ENCODE measurements at places on chromosomes 1 and 21.

- DNase-seq: no peak
Measured at GRCh38 chr1:197954718-197955418, 37.7 kb downstream of the LHX9 start.

DNA sequence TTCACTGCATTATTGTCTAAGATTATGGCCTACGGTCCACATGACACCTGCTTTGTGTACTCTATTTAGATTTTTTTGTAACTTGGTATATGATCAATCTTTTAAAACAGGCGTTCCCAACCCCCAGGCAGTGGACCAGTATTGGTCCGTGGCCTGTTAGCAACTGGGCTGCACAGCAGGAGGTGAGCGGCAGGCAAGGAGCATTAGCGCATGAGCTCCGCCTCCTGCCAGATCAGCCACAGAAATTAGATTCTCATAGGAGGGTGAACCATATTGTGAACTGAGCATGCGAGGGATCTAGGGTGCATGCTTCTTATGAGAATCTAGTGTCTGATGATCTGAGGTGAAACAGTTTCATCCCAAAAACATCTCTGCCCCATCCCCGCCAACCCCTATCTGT lies 228.4 kb upstream of the NR5A2 start:
- DNase-seq: peak; percentile 54

GRCh38 chr21:42843056-42843455 lies 36.3 kb downstream of the WDR4 start:
- no peak for DNase-seq

DNA sequence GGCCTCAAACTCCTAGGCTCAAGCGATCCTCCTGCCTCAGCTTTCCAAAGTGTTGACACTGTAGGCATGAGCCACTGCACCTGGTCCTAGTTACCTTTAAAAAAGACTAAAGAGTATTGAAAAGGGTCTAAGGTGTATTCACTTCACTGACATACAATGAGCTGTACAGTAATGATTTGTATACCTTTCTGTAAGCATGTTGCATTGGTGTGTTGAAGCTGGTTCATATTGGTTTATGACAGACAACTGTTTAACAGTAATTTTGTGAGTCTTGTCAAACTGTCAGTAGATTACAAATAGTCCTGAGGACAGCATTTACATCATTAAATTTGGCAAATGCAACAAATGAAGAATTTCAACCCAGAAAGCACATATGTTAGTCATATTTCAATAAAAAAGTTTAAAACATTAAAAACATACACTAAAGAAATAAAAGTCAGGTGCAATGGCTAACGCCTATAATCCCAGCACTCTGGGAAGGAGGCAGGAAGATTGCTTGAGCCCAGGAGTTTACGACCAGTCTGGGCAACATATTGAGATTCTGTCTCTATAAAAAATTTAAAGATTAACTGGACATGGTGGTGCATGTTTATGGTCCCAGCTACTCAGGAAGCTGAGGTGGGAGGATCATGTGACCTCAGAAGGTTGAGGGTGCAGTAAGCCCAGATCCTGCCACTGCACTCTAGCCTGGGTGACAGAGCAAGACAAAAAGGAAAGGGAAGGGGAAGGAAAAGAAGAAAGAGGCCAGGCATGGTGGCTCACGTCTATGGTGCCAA lies 88.3 kb upstream of the HP1BP3 start:
- no peak for DNase-seq

- DNase-seq: peak; percentile 46
Measured at GRCh38 chr1:89149229-89149628, 23.3 kb upstream of the GBP2 start.

DNA sequence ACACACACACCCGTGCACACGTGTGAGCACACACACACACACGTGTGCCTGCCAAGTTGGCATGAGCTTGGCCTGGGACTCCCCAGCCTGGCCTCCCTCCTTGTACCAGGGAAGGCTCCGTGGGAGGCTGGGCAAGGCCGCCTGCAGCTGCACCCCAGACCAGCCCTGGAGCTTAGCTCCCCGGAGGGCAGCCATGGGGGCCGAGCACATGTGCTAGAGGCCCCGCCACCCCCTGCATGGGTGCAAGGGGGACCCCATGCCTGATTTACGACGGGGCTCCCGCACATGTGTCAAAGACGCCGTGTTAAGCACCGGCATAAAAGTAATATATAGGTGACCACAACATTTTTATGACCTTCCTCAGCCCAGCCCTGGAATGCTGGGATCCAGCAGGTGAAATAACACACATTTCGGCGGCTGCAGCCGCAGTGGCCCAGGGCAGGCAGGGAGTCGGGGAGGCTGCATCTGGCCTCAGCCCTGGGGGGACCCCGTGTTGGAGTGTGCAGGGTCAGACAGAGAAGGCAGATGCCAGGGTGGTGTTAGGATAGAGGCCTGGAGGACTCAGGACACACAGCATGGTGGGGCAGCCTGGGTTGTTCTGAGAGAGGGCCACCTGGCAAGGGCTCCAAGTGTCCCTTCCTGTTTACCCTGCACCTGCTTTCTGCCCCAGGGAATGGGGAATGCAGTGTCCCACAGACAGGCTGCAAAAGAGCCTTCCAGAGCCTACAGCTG lies 56.3 kb downstream of the WNT9A start:
- peak; percentile 10 for DNase-seq

DNA sequence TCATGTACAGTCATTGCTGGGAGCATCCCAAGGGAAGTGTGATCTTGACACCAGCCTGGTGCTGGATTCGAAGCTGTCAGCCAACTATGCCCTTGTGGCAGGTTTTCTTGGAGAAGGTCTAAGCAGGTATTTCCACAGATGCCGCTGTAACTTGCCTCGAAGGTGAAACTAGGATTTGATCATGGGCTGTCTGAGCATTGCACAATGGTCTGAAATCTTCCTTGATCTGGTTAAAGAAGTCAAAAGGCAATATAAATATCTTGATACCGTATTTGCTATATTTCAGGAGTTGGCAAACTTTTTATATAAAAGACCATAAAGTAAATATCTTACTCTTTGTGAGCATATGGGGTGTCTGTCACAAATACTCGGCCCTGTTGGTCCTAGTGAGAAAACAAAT lies 206.8 kb downstream of the LYPLAL1 start:
- no peak for DNase-seq

DNA sequence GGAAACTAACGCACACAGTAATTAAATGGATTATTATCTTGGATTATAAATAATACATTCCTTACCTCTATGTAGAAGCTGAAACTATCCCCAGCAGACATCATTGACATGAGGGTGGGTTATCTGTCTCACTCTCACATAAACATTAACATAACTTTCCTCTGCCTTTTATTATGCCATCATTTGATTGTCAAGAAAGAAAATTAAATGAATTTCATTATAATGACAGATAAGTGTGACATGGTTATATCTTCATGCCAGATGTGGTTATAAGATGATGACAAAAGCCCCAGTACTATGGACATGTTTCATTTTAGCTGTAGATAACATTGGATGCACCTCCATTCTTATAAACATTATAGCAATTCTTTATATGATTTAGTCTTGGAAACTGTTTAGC lies 476.5 kb downstream of the KCNT2 start:
- DNase-seq: no peak

DNA sequence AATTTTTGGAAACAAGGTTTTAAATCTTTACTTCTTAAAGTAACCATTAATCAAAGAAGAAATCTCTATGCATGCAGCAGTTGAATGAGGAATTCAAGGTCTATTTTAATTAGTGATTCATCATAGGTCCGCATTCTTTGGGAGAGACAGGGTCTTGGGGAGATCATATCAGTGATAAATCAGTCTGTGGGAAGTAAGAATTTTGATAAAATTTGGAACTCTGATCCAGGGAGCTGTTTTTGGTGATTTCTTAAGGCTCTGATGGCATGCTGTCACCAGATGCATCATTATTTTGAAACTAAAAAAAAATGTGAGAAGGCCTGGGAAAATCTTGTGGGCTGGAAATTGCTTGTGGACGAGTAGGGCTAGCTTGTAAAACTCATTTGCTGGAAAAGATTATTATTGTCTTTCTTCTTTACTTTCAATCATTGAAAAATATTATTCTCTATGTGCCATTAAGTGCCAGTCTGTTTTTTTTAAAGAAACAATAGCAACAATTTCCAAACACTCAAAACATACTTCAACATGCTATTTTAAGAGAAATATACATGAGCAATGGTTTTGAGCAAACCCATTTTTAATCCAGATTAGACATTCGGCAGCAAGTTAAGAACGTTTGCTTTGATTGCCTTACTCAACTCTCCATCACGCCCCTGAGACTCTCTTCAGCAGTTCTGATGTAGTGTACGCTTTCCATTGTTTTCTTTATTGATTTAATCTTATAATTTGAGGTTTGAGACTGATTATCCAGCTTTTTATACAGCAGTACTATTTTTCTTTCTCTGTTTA lies 62.6 kb downstream of the ZBTB18 start:
- DNase-seq: no peak

GRCh38 chr21:41009398-41010100 lies 158.4 kb upstream of the BACE2 start:
- no peak for DNase-seq

GRCh38 chr1:229657993-229658755 lies 32.1 kb downstream of the URB2 start:
- DNase-seq: no peak

DNA sequence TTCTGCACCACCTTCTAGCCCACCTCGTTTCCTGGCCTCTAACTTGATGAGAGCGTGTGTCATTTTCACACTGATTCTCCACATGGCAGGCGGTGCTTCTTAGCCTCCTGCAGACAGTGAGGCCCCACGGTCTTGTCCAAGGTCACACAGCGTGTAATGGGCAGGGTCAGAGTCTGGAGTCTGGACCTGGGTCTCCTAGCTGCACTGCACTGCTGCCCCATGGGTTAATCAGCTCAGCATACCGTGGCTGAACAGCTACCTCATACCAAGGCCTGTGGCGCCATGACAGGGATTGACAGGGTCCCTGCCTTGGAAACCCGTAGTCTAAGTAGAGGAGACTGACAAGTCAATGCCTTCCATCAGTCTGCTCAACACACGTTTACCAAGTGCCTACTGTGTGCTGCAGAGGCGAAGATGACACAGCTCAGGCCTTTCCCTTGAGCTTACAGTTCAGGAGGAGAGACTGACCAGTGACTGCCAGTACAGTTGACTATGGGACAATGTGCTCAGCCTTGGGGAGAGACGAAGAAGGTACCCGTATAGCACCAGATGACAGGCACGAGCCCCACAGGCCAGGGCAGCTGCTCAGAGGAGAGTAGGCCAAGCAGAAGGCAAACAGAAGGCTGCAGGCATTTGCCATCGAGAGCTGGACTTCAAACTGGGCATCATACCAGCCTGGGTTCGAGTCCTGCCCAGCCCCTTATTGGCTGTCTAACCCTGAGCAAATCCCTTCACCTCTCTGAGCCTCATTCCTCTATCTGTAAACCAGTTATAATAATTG lies 5.5 kb downstream of the PCSK9 start:
- DNase-seq: no peak

DNA sequence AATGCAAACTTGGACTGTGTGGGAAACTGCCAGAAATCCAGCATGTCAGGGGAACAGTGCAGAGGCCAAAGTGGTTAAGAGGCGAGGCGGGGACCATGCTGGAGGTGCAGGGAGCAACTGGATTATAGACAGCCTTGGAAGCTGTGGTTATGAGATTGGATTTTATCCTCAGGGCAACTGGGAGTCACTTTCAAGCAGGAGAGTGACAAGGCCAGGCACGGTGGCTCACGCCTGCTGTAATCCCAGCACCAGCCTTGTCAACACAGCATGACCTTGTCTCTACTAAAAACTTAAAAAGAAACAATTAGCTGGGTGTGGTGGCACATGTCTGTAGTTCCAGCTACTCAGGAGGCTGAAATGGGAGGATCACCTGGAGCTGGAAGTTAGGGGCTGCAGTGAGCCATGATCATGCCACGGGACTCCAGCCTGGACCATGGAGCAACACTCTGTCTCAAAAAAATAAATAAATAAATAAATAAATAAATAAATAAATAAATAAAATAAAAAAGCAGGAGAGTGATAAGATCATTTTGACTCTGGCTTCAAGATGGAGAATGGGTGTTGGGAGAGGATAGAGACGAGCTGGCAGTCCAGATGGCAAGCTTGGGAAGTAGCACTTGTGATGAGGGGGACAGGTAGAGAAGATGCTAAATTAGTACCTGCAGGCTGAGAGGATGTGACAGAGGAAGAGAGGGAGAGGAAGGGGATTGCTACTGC lies 3.5 kb downstream of the HAPLN2 start:
- DNase-seq: no peak

DNA sequence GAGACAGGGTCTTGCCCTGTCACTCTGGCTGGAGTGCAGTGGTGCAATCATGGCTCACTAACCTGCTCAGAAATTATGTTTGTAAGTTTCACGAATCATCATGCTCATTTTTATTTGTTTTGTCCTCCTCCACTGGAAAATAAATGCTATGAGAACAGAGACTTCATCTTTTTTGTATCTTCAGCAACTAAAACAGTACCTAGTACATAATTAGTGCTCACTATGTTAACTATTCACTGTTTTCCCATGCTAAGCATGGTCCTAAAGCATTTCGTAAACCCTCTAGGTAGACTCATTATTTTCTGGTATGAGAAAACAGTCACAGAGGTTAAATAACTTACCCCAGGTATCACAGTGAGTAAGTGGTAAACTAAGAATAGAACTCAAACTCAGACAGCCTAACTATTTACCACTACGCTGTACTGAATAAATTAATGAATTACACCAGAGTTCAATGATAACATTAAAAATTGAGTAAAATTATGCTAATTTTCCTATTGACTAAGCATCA lies 118.4 kb downstream of the RERE start:
- DNase-seq: no peak

- peak; percentile 67 for DNase-seq
Measured at GRCh38 chr1:148353461-148354283, 129.4 kb downstream of the PPIAL4G start.

DNA sequence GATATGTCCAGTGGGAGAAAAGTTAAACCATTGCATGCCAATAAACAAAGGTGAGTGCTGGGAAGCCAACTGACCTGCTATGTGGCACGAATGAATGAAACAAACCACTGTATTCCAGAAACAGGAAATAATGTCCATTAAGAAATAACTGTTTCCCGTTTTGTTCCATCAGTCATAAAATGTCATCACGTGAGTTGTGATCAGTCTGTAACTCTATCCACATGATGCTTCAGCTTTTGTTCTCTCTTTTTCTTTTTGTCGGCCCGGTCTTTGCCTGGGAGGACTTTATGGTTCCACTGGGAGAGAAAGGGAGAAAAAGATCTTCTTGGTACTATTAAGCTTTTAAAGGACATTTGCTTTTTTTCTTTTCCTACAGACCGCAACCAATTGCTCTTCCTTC lies 179.9 kb downstream of the TGFB2 start:
- no peak for DNase-seq

- DNase-seq: no peak
Measured at GRCh38 chr1:51919684-51920083, 41.2 kb upstream of the NRDC start.

GRCh38 chr1:220708936-220709801 lies 19.0 kb downstream of the C1orf115 start:
- DNase-seq: no peak
